T-helper 2 cell (primary cell): ENCODE measurements at places on chromosomes 4 and X.

GRCh38 chrX:77493677-77494553 lies 46.7 kb downstream of the FGF16 start:
- DNase-seq: no peak

- DNase-seq: peak; percentile 14
These were observed 2.1 kb downstream of the ABHD18 start for GRCh38 chr4:127967141-127967775.

GRCh38 chrX:153414856-153415510 lies 3.7 kb downstream of the ZFP92 start:
- DNase-seq: no peak

- DNase-seq: no peak
These were observed 21.3 kb downstream of the MAPK10 start for GRCh38 chr4:86338521-86338920.

- no peak for DNase-seq
These were observed 275.6 kb downstream of the LDB2 start for GRCh38 chr4:16622826-16623225.
